ENCODE measurements at places on chromosomes 3 and 15.
A peak's percentile ranks its signal among the peaks of the same experiment; 100 is the strongest.

GRCh38 chr15:74799856-74800558, 12.6 kb upstream of the LMAN1L start:
- DNase-seq = peak; percentile 37

DNA sequence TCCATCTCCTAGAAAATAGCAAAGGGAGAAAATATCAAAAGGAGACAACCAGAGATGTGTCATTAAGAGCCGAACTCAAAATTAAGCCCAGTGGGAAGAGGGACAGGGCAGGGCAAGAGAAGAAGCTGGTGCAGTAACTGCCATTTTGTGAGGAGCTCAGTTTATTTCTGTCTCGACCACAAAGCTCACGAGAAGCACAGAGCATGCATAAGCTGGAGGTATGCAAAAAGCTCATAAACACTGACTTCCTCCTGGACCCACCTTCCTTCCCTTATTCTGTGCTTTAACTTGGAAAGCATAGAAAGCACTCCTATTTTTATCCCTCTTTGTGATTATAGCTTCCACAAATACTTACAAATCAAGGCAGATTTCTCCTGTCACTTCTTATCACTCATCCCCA, 81.3 kb downstream of the DGKG start:
- DNase-seq = no peak

GRCh38 chr15:69491038-69491505, 38.5 kb downstream of the RPLP1 start:
- no peak for DNase-seq

DNA sequence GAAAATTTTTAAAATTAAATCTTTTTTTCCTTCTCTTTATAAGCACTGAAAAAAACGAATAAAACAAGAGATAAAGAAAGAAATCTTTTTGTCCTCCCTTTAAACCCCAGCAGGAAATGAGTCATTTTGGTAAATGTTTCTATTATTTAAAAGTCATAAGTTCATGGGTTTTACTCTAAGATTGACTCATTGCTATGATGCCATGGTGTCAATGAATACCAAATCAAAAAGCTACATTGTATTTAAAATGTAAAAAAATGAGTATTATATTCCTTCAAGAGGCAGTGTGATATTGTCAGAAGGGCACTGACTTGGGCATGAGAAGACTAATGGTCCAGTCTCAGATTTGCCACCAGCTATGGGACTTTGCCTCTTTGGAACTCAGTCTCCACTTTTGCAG, 303.4 kb upstream of the DNAJC19 start:
- no peak for DNase-seq

- no peak for DNase-seq
Observed at GRCh38 chr15:88878720-88879184, 16.6 kb downstream of the HAPLN3 start.

DNA sequence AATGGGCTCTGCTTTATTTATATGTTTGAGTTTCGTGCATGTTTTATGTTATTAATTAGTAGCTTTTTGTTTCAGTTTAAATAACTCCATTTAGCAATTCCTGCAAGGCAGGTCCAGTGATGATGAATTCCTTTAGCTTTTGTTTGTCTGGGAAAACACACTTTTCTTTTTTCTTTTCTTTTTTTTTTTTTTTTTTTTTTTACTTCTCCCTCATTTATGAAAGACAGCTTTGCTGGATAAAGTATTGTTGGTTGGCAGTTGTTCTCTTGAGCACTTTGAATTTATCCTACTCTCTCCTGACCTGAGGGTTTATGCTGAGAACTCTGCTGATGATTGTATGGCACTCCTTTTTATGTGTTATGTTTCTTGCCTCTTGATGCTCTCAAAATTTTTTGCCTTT, 35.7 kb downstream of the TMEM39A start:
- no peak for DNase-seq

GRCh38 chr3:12040902-12041301, 36.7 kb downstream of the SYN2 start:
- peak; percentile 66 for DNase-seq

DNA sequence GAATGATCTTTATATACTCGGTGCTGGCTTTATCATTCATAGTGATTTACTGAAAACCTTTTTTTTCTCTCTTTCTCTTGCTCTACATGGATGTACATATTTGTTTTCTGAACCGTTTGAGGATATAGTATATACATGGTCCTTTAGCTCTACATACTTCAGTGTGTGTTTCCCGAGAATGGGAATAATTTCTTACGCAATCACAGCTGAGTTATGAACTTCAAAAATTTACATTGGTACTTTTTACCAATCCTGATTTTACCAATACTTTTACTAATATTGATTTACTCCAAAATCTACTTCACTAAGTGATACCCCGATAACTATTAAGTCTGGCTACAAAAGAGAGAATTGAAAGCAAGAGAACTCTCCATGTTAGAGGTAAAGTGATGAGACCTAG, 294.3 kb upstream of the ICE2 start:
- no peak for DNase-seq

DNA sequence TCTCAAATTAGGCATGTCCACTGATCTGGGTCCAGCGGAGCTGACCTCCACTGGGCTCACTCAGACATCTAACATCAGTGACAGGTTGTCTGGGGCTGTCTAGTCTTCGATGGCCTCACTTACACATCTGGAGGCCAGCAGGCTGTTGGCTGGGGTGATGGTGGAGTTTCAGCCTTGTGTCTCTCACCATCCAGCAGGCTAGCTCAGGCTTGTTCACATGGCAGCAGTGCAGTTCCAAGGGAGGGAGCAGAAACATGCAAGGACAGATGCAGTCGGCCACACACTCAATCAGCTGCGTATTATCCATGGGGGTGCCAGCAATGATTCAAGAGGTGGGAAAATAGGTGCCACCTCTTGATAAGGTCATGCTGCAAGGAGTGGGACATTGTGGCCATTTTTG, 292.5 kb downstream of the SHQ1 start:
- no peak for DNase-seq

DNA sequence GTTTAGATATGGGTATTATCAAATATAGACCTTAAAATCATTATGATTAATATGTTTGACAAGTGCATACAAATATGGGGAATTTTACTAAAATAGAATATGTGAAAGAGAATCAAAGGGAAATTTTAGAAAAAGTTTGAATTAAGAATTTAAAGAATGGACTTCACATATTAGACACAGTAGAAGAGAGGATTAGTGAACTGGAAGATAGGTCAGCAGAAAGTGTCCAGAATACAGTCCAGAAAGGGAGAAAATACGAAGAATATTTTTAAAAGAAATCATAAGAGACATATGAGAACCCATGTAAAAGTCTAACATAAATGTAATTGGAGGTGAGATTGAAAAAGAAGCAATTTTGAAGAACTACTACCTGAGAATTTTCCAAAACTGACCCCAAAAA, 139.9 kb downstream of the DTWD1 start:
- no peak for DNase-seq

- DNase-seq = no peak
Observed at GRCh38 chr15:96500508-96500907, 170.0 kb downstream of the NR2F2 start.

- no peak for DNase-seq
Observed at GRCh38 chr15:89352476-89352875, 17.9 kb upstream of the POLG start.

GRCh38 chr3:171525437-171525836, 65.2 kb upstream of the TNIK start:
- no peak for DNase-seq

- no peak for DNase-seq
Observed at GRCh38 chr3:112904786-112905185, 58.1 kb upstream of the CD200R1L start.

GRCh38 chr3:96631050-96631449, 183.3 kb upstream of the EPHA6 start:
- DNase-seq = no peak

Data from occipital lobe (tissue), 3 donors.